ENCODE measurements at places on chromosomes 1 and 21.

GRCh38 chr21:33334824-33335223, 10.1 kb downstream of the IFNAR1 start:
- no peak for DNase-seq

DNA sequence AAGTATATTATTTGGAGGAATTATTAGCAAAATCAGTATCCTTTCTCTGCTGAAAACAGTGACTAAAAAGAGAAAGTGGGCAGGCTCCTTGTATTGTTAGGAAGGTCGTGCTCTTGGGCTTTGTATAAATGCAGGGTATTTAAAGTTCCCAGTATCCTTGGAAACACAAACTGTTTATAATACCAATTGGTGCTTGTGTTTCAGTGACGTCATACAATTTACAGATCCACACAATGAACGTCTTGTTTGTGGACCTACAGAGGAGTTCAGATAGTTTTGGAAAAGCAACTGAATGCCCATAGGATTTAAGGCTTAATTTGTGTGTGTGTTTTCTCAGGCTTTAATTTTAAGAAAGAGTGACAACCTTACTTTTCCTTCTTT, 168.2 kb downstream of the RASAL2 start:
- DNase-seq, result no peak

DNA sequence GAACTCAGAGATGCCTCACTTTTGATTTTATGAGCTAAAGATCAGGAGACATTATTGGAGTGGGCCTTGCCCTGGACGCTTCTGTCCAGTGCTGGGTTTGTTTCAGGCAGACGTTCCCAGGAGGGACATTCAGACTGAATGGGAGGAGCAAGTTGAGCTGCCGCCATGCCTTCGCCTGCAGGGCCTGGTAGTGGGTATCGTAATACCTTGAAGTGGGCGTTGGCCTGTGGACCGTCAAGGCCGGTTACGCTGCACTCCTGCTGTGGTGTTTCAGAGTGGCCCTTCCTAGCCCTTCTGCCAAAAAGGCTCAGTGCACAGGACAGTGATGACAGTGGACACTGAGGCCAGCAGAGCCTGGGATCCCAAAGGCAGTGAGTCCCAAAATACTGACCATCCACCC, 1.6 kb downstream of the FAM3B start:
- DNase-seq, result no peak

DNA sequence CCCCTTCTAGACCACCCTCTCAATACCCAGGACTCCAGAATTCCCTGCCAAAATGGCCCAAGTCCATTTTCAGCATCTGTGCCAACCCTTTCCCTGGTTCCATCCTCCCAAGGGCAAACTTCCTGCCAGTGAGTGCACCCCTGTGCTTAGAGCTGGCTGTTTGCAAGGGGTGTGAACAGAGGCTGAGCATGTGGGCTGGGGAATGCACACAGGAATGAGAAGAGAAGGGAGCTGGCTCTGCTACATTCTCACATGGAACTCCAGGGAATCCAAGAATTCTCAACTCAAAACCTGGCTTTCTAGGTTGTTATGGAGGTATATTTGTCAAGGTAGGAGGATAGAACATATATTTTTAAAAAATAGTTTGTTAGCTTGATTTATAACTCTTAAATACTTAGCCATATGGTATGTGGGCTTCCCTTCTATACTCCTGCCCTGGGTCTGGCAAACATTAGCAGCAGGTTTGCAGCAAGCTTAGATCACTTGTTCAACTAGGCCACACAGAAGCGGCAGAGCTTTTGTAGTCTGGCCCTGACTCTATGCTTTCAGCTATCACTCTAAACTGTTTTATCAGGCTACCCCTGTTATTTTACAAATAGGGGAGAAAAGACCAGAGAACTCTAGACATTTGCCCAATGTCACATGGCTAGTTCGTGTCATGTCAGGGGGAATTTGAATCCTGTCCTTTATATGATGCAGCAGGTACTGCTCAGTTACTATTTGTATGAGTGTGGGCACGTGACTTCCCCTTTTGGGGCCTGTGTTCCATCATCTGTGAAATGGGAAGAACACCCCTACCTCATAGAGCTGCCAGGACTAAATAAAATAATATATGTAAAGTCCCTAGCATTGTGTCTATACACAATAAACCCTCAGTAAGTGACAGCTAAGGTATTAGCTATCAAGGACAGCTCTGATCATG, 8.1 kb upstream of the STMN1 start:
- no peak for DNase-seq

DNA sequence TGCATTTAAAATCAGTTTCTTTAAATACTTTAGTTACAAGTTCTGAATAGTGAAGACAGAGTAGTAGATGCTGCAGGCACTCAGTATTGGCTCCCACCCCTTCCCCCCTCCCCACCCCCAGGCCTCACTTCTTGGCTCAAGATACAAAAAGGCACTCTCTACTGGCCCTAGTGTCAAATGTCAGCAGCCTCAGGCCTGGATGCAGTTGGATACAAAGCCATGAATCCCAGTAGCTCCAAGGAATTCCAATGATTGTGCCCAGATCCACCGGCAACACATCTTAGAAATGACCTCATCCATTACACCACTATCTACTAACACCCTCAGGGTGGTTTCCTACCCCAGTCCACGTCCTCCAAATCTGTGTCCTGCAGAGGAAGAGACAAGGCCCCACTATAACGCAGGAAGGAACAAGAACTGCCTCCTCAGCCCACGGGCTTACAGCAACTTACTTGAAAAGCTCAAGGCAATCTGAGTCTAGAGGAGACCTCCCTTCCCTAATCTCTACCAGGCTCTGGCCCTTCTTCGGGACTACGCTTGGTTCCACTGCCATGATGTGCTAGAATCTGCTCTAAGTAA, 17.6 kb downstream of the ACADM start:
- no peak for DNase-seq

DNA sequence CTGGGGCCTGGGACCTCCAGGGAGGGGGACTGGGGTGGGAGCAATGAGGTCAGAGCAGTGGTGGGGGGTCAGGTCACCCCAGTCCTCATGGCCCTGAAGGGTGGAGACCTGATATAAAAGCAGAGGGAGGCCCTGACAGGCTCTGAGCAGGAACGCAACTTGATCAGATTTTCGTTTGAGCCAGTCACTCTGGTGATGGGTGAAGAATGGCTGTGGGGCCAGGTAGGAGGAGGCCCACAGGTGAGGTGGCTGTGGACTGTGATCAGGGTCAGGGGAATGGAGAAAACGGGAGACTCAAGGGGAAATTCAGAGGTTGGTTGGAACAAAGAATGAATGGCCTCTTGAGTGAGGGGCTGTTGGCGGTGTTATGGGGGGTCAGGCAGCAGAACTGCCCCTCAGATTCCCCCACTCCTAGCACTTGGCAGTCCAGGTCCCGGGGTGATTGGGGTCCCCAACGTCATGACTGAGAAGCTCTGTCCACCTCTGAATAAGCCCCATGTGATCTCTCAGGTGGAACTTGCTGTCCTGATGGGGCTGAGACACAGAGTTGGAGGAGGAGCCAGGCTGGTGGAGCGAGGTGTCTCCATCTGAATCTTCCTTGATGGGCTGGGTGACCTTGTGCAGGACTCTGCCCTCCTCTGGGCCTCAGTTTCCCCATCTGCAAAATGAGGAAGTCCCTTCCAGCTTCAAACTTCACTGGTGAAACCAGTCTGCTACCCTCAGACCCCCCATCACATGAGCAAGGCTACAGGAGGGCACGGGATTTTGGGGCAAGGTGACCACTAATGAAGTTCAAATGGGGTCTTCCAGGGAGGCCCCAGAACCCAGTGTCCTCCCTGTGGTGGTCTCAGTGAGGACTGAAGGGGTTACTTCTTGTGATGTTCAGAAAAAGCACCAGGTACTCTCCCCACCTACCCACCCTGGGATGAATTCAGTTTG, 683.0 kb downstream of the MATN1 start:
- DNase-seq, result no peak

DNA sequence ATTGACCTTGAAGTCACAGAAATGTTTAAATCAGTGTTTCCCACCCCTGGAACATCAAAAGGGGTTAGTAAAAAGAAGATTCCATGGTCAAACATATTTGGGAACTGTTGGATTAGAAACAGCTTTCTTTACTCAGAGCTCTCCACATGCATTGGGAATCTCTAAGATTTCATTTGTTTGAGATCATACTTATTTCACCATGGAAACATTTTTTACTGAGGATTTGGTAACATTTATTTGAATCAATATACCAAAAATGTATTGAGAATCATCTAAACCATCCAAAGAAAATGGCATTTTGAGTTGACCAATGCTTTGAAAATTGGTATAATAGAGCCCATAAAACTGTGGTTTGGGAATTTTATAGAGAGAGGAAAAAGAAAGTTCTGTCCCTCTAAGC, 25.3 kb downstream of the NGF start:
- no peak for DNase-seq

- DNase-seq, result no peak
Measured at GRCh38 chr1:152919071-152919470, 10.7 kb downstream of the IVL start.

- DNase-seq, result no peak
Measured at GRCh38 chr1:222750651-222751050, 13.6 kb downstream of the FAM177B start.

- no peak for DNase-seq
Measured at GRCh38 chr1:106944721-106945120, 111.8 kb upstream of the PRMT6 start.

- DNase-seq, result no peak
Measured at GRCh38 chr1:51293898-51294515, 36.4 kb downstream of the TTC39A start.

DNA sequence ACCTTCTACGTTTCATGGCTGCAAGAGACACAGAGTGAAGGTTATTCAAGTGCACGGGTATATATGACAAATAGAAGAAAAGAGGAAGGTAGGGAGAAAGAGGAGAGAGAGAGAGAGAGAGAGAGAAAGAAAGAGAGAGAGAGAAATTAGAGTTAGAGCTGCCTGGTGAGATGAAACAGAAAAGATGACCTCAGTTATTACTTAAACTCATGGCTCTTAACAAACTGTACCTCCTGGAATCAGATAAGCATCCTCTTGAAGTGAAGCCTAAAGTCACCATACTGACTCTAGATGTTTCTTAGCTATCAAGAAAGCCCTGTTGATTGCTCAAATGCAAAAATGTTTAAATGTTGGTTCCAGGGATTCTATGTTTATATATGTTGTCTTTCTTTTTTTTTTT, 597.7 kb upstream of the ZP4 start:
- no peak for DNase-seq

DNA sequence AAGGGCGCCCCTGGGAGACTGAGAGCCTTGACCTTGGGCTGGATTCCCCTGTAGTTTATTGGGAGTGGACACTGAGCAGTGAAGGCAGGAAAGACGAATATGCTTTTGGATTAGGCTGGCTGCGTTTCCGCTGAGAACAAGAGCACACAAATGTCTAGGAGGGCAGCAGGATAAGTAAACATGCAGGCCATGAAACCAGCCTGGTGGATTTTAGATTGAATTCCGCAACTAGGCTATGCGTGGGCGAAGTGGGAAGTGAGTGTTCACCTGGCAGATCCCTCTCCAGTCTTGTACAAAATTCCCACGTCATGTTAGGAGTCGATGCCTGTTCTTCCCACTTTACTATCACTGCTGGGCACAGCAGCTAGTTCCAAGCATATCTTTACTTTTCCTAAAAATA, 21.4 kb upstream of the KCNJ6 start:
- DNase-seq, result no peak

GRCh38 chr21:33196941-33197374, 32.8 kb upstream of the IFNAR2 start:
- peak; percentile 41 for DNase-seq

All from AML-193 (cell line).